ENCODE measurements at places on chromosomes 13 and 19. TPM values are rescaled to one million over a fixed set of nuclear protein-coding genes. Genes with fewer than 3 reads are reported as not detected.
A peak's percentile ranks its signal among the peaks of the same experiment; 100 is the strongest.

The WIZ gene
- 9.8 TPM for total RNA-seq

The GNG7 gene
- total RNA-seq = 0.29 TPM

The C5AR1 gene
- total RNA-seq = 0.29 TPM

The IFNL1 gene
- not detected for total RNA-seq

DNA sequence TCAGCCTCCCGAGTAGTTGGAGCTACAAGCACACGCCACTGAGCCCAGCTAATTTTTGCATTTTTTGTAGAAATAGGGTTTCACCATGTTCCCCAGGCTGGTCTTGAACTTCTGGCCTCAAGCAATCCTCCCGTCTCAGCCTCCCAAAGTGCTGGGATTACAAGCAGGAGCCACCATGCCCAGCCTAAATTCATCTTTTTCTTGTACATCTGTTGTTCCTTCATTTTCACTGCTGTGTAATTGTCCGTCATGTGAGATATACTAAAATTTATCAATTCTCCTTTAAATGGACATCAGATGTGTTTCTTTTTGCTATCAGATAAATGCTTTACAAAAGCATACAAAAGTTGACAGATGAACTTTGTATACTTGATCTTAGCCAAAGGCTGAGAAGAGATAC is 22.9 kb downstream of the DYRK1B start:
- no peak for DNase-seq

The ZNF799 gene
- total RNA-seq = 3.2 TPM

The ZNF541 gene
- under 0.01 TPM for total RNA-seq

DNA sequence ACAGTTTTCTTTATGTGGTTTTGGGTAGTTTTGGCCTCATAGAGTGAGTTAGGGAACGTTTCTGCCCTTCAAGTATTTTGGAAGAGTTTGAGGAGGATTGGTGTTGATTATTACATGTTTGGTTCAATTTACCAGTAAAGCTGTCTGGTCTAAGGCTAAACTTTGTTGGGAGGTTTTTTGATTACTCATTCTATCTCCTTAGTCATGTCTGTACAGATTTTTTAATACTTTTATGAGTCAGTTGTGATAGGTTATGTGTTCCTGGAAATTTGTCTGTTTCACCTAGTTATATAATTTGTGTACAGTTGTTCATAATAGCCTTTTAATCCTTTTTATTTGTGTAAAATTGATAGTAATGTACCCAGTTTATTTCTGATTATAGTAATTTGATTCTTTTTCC is 20.4 kb downstream of the RNF17 start:
- DNase-seq = no peak

GRCh38 chr19:29514525-29515232 is 11.1 kb upstream of the VSTM2B start:
- DNase-seq = peak; percentile 58

GRCh38 chr19:34381399-34382251 is 16.6 kb downstream of the GPI start:
- peak; percentile 66 for DNase-seq

DNA sequence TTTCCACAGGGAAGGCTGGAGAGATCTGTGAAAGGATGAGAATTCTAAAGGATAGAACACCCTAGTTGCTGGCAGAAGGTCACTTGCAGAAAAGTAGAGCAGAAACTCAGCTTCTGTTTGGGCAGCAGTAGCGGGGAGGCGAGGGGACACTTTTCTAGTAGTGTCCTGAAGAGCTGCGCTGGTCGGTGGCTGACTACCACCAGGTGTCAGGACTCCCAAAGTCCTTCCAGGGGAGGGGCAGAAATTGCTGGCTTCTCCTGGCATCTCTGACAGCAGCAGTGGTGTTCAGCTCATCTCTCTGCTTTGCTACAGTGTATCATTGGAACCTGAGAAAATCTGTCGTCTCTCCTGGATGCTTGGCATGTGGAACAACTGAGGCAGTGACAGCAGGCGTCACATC is 120.9 kb downstream of the ZDHHC20 start:
- DNase-seq = no peak

DNA sequence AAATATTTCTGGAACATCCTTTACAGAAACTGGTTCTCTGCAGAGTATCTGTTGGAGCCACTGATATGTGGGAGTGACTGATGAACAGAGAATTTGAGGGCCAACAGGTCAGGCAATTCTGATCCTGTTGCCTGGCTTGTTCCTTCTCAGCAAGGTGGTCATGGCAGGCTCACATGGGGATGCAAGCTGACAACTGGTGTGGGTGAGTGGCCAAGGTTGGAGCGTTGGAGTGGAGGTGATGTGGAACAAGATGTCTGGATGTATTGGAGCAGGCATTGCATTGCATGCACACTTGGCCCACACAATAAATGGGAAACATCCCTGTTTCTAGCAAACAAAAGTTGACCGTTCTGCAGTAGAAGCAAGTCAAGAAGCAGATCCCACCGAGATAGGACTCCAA is 380.7 kb downstream of the ZNF536 start:
- DNase-seq = no peak

DNA sequence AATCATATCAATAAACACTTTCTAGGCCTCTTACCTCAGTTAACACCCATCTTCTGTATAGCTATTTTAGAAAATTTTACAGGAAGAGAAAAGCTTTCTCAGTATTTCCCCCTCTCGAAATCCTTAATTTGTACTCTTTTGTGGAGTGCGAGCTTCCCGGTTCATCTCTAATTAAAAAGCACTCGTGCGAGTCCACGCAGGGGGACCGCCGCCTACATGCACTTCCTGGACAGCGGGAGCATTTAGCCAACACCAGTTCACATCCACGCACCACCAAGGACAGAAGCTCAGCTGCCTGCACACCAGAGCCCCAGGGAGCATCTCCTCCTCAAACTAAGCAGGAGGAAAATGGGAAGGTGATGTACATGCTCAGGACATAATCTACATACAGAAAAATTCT is 60.0 kb downstream of the RASA3 start:
- peak; percentile 61 for DNase-seq

The POLRMT gene
- 16.6 TPM for total RNA-seq

GRCh38 chr13:59392328-59392727 is 771.4 kb downstream of the DIAPH3 start:
- DNase-seq = no peak

The WDR87 gene
- total RNA-seq = not detected

- DNase-seq = peak; percentile 45
Observed at GRCh38 chr19:46480415-46480814, 9.1 kb upstream of the PNMA8A start.

- no peak for DNase-seq
Observed at GRCh38 chr13:59843040-59843439, 320.7 kb downstream of the DIAPH3 start.

DNA sequence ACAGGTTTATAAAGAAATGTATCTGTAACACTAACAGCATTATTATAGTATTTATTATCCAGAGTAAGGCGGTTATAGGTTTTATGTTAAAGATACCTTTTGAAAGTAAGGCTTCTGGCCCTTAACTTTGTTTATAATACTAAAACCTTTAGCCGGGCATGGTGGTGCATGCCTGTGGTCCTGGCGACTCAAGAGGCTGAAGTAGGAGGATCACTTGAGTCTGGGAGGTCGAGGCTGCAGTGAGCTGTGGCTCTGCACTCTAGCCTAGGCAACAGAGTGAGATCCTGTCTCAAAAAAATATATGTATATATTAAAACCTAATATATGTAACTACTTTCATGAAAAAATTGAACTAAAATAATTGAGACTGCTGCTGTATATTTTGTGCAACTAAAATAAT is 98.7 kb upstream of the KLF5 start:
- no peak for DNase-seq

DNA sequence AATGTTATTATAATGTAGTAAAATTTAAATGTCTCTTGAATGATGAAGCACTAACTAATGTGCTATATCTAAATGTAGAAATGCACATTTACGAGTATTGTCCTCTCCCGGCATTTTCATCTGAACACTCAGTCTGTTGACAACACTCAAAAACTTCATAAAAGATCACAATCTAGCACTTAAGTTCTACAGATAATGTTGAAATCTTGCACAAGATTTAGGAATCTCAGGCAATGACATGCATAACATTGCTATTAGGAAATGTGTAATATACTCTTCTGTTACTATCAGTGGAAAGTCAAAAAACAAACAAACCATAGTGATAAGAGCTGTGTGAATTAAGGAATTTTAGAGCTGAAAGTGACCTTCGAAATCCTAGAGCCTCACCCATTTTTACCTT is 37.5 kb upstream of the XPO4 start:
- DNase-seq = no peak

DNA sequence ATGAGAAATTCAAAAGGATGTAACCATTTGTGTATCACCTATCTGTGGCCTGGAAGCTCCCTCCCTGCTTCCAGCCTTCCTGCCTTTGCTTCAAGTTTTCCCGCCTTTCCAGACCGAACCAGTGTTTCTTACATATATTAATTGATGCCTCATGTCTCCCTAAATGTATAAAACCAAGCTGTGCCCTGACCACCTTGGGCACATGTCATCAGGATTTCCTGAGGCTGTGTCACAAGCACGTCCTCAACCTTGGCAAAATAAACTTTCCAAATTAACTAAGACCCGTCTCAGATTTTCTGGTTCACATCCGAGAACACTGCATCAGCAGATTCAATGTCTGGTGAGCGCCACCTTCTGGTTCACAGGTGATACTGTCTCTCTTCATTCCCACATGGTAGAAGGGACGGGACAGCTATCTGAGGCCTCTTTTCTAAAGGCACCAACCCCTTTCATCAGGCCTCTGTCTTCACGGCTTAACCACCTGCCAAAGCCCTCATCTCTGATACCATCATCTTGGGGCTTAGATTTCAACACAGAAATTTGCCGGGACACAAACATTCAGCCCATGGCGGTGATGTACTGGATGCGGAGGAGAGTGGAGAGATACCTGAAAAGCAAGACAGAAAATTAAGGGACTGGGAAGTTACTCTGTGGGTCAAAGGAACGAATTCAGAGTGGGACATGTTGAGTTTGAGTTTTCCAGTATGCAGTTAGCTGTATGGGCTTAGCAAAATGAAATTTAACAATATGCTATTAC is 58.7 kb upstream of the PABPC3 start:
- peak; percentile 88 for DNase-seq

DNA sequence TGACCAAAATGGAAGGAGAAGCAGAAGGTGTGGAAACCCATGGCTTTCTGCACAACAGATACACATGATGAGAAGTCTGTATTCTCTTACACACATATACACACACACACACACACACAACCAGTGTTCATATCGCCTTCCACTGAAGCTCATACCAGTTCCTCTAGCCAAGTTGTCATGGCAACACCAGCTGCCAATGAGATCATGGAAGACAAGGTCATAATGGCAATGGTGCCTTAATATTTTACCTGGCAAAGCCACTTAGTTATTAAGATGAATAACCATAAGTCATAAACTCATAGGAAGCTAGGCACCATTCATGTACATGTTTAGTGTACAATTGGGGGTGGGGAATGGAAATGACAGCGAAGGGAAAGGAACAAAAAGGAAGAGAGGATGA is 2.6 kb upstream of the DHRS12 start:
- peak; percentile 54 for DNase-seq

- DNase-seq = no peak
Observed at GRCh38 chr13:79674765-79675515, 194.0 kb downstream of the NDFIP2 start.

- peak; percentile 49 for DNase-seq
Observed at GRCh38 chr13:59755632-59756290, 408.0 kb downstream of the DIAPH3 start.
